ENCODE measurements at places on chromosomes 3 and 15. TPM values are rescaled to one million over a fixed set of nuclear protein-coding genes. Genes with fewer than 3 reads are reported as not detected.

- H3K27ac ChIP-seq: no peak overlapping the region
- no peak for DNase-seq
- no peaks in the 10 kb centered on the region for H3K36me3 ChIP-seq
- H3K4me1 ChIP-seq: no peaks in the 10 kb centered on the region
These were observed 96.0 kb downstream of the CCNL1 start for GRCh38 chr3:157063926-157064325.

The SNX33 gene
- 30.8 TPM for total RNA-seq

DNA sequence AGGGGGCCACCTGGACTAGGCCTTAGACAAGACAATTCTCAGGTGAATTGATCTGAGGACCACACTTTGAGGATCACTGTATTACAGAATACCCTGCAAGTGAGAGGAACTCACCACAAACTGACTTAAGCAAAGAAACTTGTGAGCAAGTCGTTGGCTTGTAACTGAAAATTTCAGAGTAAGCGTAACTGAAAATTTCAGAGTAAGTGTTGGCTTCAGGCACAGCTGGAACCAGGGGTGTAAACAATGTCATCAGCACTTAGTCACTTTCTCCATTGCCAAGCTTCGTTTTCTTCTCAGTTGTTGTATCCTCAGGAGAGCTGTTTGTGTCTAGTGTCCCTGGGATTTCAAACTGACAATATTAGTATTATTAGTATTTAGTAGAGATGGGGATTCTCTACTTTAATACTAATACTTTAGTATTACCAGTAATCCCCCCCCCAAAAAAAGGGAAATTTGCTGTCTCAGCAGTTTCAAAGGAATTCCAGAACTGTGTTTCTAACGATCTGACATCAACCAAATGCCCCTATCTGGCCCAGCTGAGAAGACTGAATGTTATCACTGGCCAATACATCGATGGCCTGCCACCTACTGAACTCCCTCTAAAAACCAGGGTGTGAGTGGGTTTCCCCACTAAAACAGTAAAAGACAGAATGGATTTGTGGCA is 474.4 kb downstream of the NTRK3 start:
- no peak for DNase-seq
- H3K27ac ChIP-seq: no peak overlapping the region
- no peaks in the 10 kb centered on the region for H3K27me3 ChIP-seq
- no peaks in the 10 kb centered on the region for H3K36me3 ChIP-seq
- H3K4me1 ChIP-seq: no peaks in the 10 kb centered on the region

The GOLGA6L7 gene
- total RNA-seq: not detected

DNA sequence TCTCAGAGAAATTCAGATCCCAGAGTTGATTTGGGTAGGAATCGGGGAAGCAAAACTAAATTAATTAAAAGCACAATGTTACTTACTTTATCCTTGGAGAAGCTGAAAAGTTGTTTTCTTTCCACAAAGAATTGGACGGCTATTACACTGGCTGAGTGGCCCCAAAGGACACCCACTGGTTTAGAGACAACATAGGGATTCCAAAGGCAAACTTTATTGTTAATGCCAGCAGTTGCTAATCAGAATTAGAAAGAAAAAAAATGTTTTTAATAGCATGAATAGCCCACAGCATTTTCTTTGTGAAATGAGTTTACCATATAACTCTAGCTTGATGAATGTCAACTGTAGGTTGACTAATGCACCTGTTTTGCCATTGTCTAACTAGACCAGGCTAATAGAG is 51.7 kb downstream of the WDR49 start:
- no peaks in the 10 kb centered on the region for H3K27me3 ChIP-seq
- no peak overlapping the region for H3K4me3 ChIP-seq
- no peak for DNase-seq
- H3K36me3 ChIP-seq: no peaks in the 10 kb centered on the region
- no peaks in the 10 kb centered on the region for H3K4me1 ChIP-seq
- no peak overlapping the region for H3K27ac ChIP-seq
